Epithelial cell of proximal tubule (primary cell): ENCODE measurements at places on chromosomes 11 and 22. TPM values are rescaled to one million over a fixed set of nuclear protein-coding genes. Genes with fewer than 3 reads are reported as not detected.
A peak's percentile ranks its signal among the peaks of the same experiment; 100 is the strongest.

SPCS2 gene
- total RNA-seq = 40.1 and 42.8 TPM in 2 replicates

DNA sequence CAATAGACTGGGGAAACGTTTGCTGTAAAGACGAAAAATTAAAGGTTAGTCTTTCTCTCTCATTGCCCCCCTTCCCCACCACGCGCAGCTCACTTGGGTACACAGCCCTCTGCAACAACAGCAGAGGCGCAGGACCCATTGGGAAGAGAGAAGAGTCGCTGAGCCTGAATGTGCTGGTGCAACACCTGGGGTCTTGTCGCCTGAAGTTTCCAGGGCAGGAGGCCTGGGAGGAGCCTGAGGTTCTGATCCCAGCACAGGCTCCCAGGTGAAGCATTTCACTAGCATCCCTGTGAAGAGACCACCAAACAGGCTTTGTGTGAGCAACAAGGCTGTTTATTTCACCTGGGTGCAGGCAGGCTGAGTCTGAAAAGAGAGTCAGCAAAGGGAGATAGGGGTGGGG is 116.2 kb upstream of the NTM start:
- no peak for DNase-seq

DNA sequence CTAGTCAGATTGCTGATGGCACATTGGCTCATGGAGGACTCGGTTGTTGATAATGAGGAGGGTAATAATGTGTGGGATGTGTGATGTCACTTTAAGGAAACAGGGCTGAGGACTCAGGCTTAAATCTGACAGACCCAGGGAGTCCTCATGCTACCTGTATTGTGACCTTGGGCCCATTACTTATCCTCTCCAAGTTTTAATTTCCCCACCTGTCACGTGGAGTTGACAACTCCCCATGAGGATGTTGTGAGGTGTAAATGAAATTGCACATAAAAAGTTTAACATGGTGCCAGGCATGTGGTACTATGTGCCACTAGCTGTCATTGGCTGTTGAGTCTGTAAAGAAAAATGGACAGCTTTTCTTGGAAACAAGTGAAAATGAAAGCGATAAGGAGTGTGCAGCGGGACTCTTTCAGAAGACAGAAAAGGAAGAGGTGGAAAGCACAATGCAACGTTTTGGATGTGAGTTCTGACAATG is 15.3 kb downstream of the IL10RA start:
- DNase-seq = no peak

ZNF70 gene
- total RNA-seq = 2.2 and 2.5 TPM in 2 replicates

WT1 gene
- 3.0 and 10.6 TPM in 2 replicates for total RNA-seq

DNA sequence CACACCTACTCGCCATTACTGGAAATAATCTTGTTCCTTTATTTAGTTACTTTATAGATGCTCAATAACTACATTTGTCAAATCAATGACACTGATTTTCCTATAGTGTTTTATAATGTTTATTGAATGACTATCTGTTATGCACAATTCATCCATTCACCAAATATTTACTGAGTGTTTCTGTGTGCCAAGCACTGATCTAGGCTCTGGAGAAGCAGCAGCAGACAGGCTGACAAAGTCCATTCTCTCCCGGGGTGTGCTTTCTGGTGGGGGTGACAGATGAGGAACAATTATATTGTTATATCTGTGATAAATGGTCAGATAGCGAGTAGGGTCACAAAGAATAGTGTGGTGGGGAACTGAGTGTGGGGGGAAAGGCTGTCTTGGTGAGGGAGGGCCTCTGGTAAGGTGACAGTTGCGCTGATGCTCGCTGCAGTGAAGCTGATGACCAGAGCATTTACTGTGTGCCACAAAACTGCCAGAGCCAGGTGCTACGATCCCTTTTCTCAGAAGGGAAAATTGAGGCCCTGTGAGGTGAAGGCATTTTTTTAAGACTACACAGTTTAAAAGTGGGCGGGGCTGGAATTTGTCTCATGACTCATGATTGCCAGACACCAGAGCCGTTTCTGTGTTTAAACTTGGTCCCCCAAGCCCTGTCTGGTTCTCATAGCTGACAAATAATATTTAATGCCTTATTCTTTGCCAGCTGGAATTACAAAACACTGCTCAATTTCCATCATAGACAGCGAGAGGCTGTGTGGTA is 10.2 kb downstream of the PACS1 start:
- DNase-seq = no peak

DNA sequence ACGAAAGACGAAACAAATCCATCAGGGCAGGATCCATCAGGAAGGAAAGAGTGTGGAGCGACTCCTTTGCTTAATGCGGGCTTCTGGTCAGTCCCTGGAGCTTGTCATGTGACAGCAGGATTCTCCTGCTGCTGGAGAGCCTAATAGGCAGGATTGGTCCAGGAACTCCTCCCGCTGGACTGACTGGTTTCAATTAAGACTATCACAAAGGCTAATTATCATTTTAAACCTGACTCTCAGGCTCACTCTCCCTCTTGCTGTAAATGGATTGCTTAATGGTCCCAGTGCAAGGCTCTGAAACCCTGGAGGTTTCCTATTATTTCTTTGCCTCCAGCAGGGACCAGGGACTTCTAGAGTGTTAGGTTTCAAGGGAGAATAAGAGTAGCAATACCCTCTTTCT is 493.8 kb downstream of the NTM start:
- no peak for DNase-seq

DNA sequence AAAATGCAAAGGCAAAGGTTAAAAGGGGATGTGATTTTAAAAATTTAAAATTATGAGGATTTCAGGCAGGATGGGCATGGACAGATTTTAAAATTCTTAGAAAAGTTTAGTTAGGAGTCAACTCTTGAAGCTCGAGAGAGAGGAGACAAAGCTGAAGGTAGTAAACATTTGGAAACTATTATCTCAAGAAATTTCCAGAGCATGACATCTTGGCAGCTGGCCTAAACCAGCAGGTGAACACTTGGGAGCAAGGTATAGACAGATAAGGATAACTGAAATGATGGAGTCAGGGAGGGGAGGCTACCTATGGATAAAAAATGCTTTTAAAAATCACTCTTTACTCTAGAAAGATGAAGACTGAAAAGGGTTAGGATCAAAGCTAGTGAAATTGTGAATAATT is 13.7 kb downstream of the POU2AF3 start:
- DNase-seq = no peak

DNA sequence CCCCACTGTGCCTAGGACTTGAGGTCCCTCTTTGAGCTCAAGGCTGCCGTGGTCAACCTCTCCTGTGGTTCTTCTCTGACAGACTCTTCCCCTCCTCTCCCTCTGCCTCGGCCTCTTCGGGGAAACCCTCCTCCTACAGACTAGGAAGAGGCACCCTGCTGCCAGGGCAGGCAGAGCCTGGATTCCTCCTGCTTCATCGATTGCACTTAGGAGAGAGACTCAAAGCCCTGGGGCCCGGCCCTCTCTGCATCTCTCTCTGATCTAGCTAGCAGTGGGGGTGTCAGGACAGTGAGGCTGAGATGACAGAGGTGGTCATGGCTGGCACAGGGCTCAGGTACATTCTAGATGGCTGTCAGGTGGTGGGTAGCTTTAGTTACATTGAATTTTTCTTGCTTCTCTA is 63.6 kb upstream of the EMID1 start:
- no peak for DNase-seq

UPK3A gene
- total RNA-seq = 2.0 TPM in 1 of 2 replicates, not detected in the other

DNA sequence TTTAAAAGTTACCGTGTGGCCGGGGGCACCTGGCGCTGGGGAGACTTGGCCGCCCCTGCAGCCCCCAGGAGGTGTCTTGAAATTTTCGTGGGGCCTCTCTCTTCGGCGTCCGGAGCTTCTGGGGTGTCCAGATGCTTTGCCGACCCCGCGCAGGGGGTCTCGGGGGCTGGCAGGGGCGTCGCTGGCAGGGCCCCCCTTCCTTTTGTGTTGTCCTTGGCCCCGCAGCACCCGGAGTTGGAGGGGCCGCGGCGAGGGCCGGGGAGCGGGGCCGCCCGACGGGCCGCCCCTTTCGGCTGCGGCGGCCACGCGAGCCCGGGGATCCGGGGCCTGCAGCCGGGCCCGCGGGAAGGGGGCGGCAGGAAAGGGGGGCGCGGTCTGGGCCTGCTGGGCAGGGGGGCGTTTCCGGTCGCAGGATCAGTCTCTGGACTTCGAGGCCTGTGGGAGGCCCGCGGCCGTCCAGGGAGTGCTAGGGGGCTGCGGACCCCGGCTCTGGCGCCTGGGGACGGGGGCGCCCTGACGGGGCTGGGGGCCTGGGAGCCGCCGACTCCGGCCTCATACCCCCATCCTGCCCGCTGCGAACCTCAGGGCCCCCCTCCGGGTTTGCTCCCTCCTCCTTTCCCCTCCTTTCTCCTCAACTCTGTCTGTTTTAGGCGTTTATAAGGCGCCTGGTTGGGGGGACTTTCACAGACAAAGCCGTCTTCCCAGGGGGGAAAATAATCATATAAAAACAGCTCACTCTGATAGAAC is 869 bp downstream of the ZC3H7B start:
- DNase-seq = no peak

GRCh38 chr11:111812211-111812610 is 46.0 kb upstream of the PPP2R1B start:
- no peak for DNase-seq

MUC15 gene
- total RNA-seq = not detected in 2 replicates

SPDYC gene
- not detected in 2 replicates for total RNA-seq

DNA sequence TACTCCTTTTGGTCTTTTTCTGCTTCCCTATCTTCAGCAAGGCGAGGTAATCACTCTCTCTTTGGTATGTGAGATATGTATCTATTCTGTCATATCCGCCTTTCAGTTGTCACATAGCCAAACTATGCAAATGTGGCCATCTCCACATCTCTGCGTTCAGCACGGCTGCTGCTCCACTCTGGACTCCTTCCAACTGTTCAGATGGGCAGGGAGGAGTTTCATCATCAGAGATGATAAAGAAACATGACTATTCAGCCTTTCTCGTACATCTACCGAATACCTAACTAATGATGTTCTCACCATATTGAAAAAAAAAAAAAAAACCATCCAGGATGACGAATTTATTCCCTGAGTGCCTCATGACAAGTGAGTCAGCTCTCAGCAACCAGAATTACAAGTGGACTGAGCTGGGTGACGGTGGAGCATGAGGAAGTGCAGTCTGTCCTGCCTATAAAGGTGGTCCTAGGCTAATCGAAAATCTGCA is 899.6 kb downstream of the OPCML start:
- peak; percentile 75 for DNase-seq

DNA sequence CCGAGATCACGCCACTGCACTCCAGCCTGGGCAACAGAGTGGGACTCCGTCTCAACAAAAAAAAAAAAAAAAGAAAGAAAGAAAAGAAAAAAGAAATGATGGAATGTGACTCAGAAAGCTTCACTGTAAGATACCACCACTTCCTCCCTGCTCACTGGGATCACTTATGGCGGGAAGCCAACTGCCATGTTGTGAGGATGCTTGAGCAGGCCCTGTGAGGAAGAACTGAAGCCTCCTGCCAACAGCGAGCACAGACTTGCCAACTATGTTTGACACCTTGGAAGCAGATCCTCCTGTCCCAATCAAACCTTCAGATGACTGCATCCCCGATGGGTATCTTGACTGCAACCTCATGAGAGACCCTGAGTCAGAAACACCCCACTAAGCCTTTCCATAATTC is 8.3 kb downstream of the SEC14L6 start:
- DNase-seq = no peak

OR10G8 gene
- total RNA-seq = not detected in 2 replicates

ACAT1 gene
- total RNA-seq = 76.2 and 87.9 TPM in 2 replicates

- no peak for DNase-seq
These were observed 31.2 kb downstream of the KMT5B start for GRCh38 chr11:68181719-68182451.

DNA sequence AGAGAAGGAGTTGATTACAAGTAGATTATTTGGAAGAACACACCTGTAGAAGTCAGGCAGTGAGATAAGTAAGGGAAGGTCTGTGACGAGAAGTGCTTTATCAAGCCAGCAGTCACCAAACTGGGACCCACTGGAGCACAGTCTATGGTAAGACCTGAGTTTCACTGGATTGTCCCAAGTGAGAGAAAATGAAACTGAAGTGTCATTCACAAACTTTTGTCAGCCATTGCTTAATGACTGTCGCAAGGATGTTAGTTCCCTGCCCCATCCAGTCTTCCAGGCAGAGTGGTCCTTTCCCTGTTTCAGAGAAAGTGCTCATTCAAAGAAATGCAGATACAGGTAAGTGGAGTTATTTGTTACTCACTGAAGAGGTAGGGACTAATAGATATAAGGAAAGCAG is 728.0 kb upstream of the TENM4 start:
- DNase-seq = no peak

DNA sequence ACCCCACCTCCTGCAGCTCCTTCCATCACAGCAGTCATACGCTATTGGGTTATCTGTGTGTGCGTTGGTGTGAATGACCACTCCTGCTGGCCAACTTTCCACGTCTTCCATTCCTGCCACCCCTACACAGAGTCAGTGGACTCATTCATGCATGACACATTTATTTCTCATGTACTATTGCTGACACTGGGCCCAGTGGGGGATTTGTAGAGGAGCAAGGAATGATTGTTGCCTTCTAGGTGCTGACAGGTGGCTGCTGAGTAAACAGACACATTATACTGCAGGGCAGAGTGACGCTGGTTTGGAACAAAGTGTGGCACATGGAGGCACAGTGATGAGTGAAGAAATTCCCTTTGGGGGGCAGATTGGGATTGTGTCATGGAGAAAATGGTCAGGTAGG is 113.9 kb downstream of the CCDC81 start:
- no peak for DNase-seq

DNA sequence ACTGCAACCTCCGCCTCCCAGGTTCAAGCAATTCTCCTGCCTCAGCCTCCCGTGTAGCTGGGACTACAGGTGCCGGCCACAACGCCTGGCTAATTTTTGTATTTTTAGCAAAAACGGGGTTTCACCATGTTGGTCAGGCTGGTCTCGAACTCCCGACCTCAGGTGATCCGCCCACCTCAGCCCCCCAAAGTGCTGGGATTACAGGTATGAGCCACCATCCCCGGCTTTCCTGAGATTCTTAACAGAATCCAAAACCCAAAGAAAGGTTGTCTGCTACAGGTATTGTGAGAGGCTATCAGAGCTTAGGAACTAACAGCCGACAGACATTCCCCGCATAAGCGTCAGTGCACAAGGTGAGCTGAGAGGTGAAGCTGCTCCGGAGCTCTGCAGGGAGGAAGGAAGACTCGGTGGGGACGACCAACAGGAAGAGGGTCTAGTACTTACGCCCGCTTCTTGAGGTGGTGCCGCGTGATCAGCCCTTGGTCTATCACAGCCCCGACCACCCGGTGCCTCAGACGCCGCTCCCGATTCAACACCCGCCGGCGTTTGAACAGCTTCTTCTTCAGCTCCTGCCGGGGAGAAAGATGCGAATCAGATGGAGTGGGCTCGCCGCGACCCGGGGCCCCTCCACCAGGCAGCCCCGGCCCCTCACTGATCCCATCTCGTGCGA is 470 bp downstream of the C11orf98 start:
- DNase-seq = no peak

GRCh38 chr11:45982656-45983470 is 60.4 kb downstream of the LARGE2 start:
- DNase-seq = no peak

DNA sequence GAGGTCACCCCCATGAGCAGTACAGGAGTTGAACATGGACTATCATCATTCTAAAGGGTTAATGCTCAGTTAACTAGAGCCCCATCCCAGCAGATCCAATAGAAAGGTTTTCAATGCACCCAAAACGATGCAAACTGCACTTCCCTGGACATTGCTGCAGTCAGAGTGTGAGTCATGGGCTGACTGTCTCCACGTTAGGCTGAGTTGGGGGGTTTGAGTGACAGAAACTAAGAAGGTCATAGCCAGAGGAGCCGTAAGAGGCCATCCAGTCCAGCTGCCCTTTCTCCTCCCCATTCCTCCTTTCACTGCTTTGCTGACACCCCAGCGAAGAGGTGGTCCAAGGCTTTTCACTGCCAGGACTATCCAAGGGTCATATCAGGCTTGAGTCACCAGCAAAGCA is 10.5 kb upstream of the OR2AT4 start:
- DNase-seq = no peak

RAPSN gene
- not detected in 2 replicates for total RNA-seq
